ENCODE measurements at places on chromosomes 3 and 15. TPM values are rescaled to one million over a fixed set of nuclear protein-coding genes. Genes with fewer than 3 reads are reported as not detected.

Gene ACVR2B
- 14.1 TPM for total RNA-seq

Gene TM6SF1
- total RNA-seq: 21.2 TPM

Gene TUSC7
- total RNA-seq: not detected

Gene HESX1
- total RNA-seq: 0.65 TPM

Gene LDHAL6B
- not detected for total RNA-seq

Gene SOX14
- total RNA-seq: not detected

Gene CCDC14
- 33.2 TPM for total RNA-seq

Gene GOLGA8N
- total RNA-seq: 15.1 TPM

Gene ANXA2
- 22.2 TPM for total RNA-seq

Gene SHC4
- total RNA-seq: 12.9 TPM

GRCh38 chr3:194739498-194740284 is 54.0 kb downstream of the FAM43A start:
- DNase-seq: no peak

DNA sequence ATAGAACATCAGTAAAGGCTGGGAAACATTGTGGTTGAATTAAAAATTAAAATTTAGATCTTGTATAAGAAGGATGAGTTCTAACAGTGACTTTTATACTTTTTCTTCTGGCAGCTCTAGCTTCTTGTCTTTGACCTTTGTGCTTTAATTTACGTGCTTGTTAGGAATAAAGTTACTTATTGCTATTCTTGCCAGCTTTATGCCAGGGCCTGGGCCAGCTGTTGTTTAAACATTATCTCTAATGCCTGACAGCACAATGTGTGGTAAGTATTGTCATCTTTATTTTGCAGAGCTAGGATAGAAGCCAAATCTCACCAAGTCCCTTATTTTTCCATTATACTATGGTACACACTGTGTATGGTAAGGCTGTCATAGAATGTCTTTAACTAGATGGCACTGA is 766.7 kb upstream of the GOLIM4 start:
- DNase-seq: no peak

DNA sequence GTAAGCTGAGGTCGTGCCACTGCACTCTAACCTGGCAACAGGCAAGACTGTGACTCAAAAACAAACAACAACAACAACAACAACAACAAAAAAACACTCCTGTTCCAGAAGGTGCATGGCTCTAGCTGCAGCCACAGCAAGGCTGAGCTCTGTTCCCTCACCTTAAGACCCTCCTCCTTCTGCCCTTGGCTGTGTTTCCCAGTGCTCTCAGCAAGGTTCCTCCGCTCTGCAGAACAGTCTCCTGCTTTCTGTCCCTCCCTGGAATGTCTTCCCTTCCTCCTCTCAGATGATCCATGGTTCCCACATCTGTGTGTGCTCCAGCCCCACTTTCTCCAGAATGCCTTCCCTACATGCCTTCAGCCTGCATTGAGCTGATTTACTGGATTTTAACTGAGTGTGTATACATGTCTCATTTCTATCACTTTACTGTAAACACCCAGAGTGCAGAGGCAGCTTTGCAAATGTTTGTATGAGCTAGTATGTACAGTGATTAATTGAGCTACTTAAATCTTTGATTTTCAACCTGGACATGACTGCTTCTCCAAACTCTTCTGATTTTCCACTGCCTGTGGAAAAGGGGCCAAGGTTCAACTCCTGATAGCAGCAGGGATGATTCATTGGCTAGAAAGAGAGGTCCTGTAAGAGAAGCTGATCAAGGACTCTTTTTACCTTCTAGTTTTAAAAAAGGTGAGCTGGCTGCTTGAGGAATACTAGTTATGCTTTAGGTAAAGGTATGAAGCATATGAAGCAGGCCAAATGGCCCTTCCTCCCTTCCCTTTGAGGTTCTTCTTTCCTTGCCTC is 14.7 kb downstream of the ANKUB1 start:
- DNase-seq: no peak

DNA sequence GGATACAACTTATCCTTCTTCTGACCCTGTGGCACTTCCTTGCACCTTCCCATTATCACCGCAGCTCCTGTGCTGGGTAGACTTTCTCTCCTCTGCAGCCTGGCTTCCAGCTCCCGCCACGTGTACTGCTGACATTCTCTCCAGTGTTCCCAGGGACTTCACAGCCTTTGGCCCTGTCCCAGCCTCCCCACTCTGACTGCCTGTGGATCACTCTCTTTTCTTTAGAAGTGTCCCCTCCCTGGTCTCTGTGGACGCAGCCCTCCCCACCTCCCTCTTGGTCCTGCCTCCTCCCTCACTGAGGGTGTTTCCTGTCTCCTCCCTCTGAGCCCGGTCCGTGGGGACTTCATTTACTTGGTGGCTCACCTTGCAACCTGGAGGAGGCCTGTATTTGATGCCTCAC is 17.4 kb downstream of the PDIA5 start:
- DNase-seq: no peak

DNA sequence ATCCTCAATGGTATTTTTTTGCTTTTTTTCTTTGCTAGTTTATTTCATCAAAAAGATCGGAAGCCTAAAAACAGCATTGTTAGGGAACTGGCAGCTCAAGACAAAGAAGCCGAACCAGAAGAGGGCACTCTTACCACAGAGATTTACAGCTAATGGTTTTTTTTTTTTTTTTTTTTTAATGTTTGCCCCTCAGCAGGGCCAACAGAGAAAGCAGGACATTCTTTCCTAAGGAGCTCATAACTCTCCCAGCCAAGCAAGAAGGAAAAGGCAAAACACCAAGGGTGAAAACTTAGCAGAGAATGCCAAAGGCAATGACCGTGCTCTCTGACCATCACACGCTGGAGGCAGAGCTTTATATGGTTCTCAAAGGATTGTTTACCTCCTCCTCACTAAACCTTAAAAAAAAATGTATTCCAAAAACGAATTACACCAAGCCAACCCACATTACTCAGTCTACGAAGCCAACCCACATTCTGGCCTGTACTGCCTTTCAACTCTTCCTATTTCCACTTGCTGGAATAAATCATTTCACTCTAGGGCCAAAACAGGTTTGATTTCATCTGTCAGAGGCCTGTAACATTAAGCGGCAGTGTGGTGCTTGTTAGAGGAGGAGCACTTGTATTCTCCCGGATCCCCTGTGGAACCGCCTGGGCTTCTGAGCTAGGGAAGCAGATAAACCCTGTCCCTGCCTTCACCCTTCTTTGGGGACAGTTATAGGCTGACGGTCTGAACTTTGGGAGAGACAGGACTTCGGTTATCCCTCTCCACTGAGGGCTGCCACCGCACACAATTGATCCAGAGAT is 35.6 kb upstream of the GYG1 start:
- DNase-seq: no peak

GRCh38 chr15:48865370-48866079 is 12.4 kb upstream of the EID1 start:
- DNase-seq: no peak

- DNase-seq: no peak
These were observed 34.5 kb upstream of the CTNNB1 start for GRCh38 chr3:41164777-41165176.

- DNase-seq: no peak
These were observed 5.7 kb downstream of the GPR27 start for GRCh38 chr3:71759401-71759800.

DNA sequence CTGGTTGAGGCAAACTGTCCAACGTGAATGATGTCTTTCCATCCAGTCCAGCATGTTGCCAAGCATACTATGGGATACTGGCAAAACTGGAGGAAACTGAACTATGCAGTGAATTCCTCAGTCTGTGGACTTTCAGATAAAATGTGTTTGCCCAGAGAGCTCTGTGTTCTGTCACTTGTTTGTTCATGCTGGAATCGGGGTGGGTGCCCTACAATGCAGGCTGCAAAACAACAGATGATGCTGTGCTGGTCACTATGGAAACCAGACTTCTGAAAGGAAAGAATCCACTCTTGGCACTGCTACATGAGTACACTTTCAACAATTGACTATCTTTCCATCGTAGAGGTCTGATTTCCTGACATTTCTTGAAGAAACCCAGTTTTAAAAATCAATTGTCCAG is 272.5 kb upstream of the ARHGEF26 start:
- DNase-seq: no peak

DNA sequence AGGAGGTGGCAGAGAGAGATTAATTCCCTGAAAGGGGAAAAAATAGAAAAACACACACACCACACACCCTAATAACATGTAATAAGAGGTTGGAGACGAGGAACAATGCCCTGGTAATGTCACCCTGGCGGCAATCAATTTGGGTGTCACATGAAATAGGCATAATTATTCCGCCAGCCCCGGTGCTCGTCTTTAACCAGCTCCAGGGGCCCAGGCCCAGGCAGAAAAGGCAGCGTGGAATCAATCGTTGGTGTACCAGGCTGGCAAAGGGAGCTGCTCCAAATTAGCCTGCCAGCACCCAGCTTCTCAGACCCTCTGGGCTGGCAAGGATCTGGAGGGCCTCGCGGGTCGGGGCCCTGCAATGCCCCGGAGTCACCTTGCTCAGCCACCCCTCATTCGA is 5.6 kb downstream of the LINGO1 start:
- no peak for DNase-seq

DNA sequence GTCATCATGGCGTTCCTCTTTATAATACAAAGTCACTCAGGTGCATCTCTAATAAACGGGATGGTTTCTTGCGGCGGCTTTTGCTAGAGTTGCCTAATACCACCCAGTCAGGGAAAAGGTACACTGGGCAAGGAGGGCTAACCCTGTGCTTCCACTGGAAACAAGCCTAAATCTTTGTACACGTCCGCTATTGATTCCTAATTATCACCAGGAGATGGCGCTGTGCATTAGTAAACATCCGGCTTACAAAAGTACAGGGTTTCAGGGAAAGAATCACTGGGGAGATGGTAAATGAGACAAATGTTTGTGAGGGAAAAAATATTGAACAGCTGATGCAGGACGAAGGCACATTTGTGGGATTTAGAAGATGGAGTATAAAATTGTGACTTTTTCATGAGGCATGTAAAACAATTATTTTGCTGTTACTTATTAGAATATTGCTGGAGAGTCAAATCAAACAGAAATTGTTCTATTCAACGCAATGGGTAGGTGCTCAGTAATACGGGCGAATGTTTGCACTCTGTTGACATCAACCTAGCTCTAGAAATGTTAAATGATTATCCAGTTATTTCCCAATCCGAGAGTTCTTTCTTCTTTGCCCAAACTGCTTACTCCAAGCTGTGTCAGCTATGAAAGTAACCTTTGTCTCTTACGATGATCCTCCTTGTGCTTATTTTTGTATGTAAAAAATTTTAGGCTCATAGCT is 50.6 kb downstream of the GMNC start:
- DNase-seq: no peak

DNA sequence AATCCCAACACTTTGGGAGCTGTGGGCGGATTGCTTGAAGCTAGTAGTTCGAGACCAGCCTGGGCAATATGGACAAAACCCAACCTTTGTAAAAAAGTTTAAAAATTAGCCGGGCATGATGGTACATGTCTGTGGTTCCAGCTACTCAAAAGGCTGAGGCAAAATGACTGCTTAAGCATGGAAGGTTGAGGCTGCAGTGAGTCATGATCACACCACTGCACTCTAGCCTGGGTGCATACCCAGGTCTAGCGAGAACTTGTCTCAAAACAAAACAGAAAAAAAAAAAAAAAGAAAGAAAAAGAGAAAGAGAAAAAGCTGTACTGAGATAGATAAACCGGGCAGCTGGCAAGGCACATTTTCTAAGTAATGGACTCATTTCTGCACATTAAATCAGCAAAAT is 10.6 kb downstream of the ARPP19 start:
- no peak for DNase-seq

GRCh38 chr3:108662142-108662738 is 72.7 kb downstream of the DZIP3 start:
- no peak for DNase-seq

- no peak for DNase-seq
These were observed 196.6 kb downstream of the TPRG1 start for GRCh38 chr3:189368384-189368783.

DNA sequence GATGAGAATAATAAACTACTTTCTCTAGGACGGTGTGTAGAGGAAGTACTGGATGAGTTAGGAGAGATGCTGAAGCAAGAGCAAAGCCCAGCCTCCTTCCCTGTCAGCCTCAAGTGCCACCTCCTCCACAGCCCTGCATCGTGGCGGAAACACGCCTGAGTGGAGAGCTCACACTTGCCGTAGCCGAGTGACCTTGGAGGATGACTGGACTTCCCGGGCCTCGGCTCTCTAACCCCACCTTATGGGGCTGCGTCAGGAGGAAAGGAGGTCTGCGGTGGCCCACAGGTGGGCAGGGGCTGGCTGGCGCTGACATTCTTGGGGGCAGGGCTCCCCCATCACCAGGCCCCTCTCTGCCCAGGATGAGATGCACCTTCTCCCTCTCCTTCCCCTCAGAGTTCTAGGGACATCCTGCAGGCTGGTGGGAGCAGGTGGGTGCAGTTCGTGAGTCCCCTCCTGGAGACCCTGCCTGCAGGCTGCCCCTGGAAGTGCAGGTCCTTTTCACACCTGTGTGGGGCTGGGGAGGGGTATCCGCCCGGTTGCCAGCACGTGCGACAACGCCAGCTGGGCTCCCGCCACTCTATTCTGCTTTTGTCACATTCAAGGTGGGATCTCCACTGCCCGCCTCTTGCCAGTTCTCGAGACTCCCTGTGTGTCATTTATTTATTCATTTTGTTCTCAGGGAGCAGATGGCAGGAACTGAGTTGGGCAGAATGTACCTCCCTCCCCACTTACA is 175.2 kb downstream of the MEGF11 start:
- DNase-seq: peak; percentile 39

DNA sequence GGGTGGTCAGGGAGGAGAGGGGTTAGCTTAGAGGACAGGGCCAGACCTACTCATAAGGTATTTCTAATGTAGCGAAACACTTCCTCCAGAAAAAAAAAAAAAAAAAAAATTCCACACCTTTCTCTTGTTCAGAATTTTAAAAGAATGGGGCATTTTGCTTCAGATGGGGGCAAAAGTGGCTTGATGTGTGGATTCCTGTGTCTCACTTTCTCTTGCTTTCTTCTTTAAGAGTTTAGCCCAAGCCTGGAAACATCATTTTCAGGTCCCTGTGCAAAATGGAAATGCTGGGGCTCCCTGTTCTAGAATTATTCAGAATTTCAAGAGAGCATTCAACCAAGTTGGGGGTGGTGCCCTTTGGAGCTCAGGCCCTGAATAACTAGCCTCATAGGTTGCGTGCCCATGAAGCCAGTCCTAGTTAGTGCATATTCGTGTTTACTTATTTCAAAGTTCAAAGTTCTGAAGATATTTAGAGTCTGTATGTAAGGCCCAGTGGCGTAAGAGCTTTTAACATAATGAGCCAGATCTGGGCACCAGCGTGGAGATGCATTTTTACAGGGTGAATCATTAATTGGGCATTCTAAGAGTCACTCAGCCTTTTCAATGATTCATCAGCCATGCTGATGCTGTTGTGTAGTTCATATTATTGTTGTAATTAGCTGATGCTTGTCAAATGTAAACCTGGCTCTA is 104.5 kb downstream of the RPLP1 start:
- DNase-seq: no peak

DNA sequence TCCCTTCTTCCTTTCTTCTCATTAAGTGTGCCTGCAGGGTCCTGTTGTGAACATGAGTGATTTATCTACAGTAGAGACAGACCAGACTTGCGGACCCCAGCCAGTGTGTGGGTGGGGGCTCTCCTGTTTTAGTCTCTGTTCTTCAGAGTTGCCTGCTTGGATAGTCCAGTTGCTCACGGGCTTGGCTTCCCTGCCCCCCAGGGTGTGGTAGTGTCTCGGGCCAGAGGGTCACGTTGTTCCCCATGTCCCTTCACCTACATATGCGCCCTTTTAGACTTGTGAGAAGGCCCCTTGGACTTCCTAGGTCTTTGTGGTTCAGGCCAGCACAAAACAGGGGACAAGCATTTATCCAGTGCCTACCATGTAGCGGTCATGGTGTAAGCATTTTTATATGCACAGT is 85.8 kb downstream of the AAGAB start:
- DNase-seq: no peak

- no peak for DNase-seq
These were observed 84.4 kb upstream of the KCNMB2 start for GRCh38 chr3:178451799-178452198.

GRCh38 chr3:108051005-108051404 is 39.8 kb downstream of the CD47 start:
- DNase-seq: no peak
